ENCODE measurements at places on chromosomes 3 and 15.

- DNase-seq = no peak
Measured at GRCh38 chr15:90142216-90143165, 40.2 kb upstream of the IDH2 start.

DNA sequence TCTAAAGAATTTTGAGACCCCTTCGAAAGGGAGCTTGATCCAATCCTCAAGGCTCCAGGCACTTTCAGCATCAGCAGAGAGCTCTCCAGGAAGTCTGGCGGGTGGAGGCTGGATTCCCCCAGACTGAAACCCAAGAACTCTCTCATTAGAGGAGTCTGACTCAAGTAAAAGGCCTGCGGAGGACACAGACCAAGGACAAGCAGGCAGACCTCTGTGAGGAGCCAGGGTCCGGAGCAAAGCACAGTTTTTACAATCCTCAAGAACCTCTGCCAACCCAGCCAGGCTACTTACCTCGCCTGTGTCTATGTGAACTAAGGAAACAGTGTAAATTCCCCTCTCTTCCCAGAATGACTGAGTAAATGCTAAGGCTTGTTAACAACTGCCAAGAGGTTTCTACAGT is 86.2 kb downstream of the FBN1 start:
- peak; percentile 74 for DNase-seq

GRCh38 chr15:57332326-57332725 is 44.0 kb upstream of the CGNL1 start:
- DNase-seq = no peak

DNA sequence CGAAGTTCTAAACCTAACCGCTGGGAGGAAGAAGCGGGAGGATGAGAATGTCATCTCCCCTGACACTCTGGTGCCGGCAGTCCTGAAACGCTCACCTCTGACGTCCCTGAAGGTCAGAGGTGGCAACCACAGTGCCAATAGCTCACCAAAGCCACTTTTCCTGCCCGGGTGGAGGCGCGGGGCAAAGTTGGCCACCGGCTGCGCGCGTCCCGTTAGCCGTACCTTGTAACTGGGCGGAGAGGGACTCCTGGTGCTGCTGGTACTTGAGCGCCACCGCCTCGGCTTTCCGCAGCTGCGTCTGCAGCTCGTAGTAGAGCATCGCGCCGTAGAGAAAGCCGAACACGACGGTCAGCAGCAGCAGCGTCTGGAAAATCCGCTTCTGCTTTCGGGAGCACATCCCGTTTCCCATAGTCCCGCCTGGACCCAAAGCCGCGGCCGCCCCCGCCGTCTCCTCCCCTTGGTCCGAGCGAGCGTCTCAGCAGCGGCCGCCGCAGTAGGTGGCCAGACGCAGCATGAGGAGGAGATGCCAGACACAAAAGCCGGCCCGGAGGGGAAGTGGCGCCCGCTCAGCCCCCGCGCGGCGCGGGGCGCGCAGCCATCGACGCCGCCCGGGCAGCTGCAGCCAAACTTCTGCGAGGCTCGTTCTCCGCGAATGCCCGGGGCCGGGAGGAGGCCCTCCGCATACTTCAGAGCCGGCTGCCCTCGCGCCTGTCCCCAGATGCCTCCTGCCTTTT is 680 bp downstream of the GOLIM4 start:
- DNase-seq = peak; percentile 89

- DNase-seq = peak; percentile 54
Measured at GRCh38 chr3:141050576-141051442, at the start of gene SPSB4. TSS of gene SPSB4 (plus strand) at chr3:141051347. CDS start at chr3:141066105, 14,758 bp downstream.

DNA sequence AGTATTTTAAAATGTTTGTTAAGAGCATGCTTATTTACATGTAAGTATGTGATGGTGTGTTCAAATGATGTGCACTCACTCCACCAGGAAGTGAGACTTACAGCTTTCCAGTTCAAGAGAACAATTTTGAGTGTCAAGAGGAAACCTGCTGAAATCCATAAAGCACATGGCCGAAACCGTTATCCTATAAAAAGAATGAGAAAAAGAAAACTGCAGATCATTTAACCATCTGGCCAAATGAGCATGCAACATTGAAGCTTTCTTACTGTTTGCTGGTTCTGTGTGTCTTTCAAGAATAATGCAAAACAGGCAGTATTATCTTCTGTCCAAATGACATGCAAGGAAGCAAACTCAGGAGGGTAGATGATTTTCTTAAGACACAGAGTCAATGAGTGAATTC is 26.3 kb downstream of the GABRR3 start:
- no peak for DNase-seq

DNA sequence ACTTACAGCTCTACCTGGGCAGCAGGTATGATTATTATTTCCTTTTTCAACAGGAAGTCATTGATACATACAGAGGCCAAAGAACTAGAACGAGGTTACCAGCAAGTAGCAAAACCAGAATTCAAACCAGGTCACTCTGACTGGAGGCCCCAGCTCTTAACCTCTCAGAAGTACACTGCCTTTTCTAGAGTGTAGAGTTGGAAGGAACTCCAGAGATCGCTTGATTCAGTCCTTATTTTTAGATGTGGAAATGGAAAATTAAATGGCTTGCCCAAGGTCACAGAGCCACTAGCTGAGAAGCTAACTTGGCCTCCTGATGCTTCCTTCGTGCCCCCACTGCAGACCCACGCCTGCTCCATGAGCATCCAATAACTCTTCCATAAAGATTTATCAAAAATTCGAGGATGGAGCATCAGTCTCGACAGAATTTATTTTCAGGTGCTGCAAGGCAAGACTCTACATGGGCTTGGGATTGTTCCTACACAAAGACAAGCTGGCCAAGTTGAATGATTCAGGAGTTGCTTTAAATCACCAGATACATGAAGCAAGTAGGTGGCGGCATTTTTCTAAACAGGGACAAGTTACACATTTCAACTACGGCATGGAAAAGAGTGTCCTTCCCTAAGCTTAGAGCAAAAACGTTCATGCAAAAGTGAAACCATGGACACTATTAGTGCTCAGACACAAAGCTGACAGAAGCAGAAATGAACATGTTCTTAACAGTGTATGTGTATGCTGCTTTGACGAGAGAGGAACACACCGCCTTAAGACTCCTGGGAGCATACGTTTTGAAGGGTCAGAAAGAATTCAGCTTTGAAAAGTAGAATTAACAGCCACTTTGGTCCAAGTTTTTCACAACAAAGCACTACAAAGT is 235.7 kb downstream of the THRB start:
- DNase-seq = no peak

GRCh38 chr3:46406443-46406787 is 451 bp downstream of the CCR5AS start:
- no peak for DNase-seq

- no peak for DNase-seq
Measured at GRCh38 chr3:20846832-20847231, 660.8 kb upstream of the SGO1 start.

DNA sequence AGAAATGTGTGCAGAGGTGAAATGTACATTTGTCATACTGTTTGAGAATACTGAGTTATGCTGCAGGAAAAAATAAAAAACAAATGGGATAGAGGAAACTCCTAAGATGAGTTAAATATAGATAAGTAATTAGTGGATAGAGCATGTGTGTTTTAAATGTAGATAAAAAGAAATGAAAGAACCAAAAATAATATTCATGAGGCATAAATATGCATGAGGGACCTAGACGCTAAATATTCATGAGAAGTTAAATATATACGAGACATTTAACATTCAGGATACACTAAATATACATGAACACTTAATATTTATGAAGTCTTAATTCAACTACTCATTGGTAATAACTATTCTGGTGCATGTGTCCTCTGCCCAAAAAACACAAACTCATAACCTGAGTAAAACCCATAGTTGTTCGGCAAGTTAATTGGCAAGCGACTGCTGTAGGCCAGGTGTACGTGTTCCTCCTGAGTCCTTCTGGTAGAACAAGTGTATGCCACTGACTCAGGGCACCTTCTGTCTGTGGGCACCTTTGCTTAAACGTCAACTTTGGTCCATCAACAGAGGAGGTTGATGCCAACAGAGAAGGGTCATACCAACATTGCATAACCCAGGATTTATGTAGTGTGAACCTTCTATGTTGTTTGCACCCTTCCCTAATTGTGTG is 24.5 kb upstream of the DENND6A start:
- DNase-seq = no peak

DNA sequence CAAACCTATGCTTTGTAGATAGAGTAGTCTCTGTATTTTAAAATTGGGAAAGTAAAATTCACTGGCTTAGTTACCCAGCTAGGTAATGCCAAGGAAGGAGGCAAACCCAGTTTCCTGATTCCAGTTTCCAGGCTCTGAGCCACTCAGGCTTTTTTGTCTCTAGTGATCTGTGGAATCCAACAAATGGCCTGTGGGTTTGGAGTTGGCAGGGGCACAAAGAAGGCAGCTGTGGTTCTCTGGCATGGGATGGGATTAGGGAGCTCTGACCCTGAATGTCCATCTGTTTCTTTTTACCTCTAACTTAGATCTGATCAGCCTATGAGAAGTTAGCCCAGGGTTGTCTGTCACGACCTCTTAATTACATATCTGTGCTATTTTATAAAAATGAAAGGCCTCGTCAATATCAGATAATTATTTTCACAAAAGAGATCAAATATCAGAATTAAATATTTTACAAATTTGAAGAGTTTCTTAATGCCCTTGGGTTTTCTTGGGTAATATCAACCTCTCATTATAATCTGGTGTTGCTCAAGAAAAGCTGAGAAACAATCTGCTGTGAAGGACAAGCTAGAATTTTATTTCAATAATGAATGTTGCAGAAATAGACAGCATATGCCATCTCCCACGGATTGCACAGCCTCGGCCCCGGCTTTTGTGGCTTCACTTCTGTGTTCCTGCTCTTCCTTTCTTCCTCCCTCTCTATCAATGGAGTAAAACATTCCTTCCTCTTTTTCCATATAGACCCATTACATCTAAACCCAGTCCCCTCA is 63.7 kb upstream of the DAZL start:
- DNase-seq = no peak

GRCh38 chr3:4512895-4513616 is 19.9 kb downstream of the ITPR1 start:
- no peak for DNase-seq

DNA sequence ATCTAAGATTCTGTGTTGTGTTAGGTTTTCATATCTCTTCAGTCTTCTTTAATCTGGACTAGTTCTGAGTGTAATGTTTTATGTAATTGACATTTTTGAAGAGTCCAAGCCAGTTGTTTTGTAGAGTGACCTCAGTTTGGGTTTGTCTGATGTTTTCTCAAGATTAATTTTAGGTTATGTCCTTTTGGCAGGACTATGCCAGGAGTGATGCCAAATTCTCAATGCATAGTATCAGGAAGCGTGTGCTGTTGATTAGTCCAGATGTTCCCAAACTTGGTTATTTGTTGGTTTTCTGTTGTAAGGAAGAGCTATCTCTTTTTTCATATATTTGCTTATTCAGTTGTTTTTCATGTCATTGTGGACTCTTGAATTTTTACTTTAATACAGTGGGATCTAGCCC is 32.6 kb downstream of the NMD3 start:
- DNase-seq = no peak

GRCh38 chr15:80915472-80915871 is 74.1 kb downstream of the MESD start:
- no peak for DNase-seq

GRCh38 chr15:75148280-75148679 is 53.4 kb upstream of the C15orf39 start:
- DNase-seq = no peak

- no peak for DNase-seq
Measured at GRCh38 chr15:73196113-73196512, 143.8 kb downstream of the NEO1 start.

- DNase-seq = no peak
Measured at GRCh38 chr3:116444819-116445310, 422 bp downstream of the LSAMP start.

DNA sequence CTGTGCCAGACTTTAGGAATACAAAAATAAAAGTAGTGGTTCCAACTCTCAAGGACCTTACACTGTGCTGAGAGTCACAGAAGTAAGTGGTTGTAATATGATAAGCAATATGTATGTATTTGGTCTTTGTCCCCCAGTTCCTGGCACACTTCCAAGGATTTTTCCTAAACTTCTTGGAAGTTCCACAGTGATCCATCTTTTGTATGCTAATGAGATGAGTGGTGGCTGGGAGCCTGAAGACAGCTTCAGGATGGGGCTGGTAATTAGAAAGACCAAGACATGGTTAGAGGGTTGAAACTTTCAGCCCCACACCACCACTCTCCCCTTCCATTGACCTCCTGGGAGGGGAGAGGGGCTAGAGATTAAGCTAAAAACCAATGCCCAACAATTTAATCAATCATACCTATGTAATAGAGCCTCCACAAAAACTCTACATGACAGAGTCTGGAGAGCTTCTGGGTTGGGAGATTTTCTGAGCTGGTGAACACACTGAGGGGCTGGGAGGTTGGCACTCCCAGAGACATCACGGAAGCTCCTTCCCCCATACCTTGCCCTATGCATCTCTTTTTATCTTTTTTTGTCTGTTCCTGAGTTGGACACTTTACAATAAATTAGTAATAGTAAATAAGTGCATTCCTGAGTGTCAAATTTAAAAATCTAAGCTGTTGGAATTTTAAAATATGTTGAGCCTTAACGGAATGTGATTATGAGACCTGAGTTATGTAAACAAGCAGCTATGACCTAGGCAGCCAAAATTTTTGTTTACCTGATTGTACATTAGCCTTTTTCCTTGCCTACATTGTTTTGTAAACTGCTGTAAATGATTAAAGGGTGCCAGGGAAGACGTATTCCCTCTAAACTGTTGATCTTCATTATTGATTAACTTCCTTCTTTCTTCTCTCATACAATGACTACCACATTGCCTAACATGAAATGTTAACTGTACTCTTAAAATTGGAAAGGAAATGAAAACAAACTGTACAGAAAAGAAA is 24.3 kb downstream of the CD200R1L start:
- DNase-seq = peak; percentile 63

- no peak for DNase-seq
Measured at GRCh38 chr3:184651904-184652303, 60.0 kb downstream of the MAGEF1 start.

DNA sequence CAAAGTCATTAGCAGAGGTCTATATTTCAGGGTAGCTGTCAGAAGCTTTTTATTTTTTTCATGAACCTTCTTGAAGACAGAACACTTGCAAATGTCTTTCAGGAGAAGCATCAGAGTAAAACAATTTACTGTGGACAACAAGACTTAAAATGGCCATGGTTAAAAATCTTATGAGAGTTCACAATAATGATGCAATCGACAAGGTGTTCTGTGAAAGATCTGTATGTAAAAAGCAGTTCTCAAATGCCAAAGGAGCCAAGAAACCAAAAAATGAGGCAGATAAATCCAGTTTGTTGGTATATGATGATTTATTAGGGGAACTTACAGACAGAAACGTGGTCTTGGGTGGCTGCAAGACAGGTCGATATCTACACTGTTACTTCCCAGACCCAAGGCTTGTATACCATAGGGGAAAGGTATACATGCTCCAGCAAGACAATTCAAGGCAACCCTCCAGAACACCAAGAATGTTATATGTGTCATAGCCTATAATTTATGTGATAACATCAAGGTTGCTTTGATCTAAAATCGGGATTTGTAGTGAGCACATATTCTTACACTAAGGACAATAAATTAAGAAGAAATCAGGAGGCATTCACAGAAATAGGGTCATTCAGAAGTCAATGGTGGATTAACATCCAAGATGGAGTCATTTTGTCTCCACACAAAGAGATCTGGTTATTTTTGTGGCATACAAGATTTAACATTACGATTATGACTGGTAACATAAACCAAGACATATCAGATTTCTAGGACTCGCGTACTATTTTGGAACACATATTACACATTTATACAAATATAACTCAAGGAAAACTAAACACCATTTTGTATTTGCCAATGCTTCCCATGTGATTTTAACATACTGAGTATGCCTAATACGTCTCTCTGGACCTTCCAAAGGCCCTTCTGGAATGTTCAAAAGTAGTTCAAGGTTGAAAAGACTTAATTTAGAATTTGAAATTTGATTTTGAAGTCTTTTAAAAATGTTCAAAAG is 316.4 kb downstream of the THSD4 start:
- DNase-seq = no peak

- DNase-seq = peak; percentile 67
Measured at GRCh38 chr3:152349392-152349791, 80.7 kb downstream of the MBNL1 start.

Measured in M059J (cell line).